Activated CD4-positive, alpha-beta T cell treated with anti-CD3 and anti-CD28 coated beads, Interleukin-2, Interleukin-6, amounts not matched to agents 100 ng/mL and 50 ng/mL, durations not matched to agents 16 hours and 8 hours (primary cell): ENCODE measurements at places on chromosomes 4 and X.

DNA sequence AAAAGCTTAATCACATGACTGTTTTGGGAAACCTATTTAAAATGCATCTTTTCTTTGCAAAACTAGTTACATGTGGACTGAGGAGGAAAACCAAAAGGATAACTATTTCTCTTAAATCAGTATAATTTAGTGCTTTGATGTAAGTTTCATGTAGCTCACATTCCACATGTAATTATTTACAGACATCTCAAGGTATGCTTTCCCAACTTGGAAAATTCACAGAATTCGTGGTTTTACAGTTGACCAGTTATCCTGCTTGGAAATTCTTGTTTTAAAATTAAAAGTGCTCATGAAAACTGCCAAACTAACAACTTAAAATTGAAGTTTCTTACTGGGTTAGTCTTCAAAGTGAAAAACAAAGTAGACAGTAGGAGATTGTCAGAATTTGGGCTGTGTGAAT is 52.4 kb downstream of the EDNRA start:
- no peak for DNase-seq

GRCh38 chr4:38387348-38387747 is 276.7 kb upstream of the KLF3 start:
- no peak for DNase-seq

- no peak for DNase-seq
Measured at GRCh38 chrX:147559191-147559590, 352.5 kb upstream of the FMR1 start.

DNA sequence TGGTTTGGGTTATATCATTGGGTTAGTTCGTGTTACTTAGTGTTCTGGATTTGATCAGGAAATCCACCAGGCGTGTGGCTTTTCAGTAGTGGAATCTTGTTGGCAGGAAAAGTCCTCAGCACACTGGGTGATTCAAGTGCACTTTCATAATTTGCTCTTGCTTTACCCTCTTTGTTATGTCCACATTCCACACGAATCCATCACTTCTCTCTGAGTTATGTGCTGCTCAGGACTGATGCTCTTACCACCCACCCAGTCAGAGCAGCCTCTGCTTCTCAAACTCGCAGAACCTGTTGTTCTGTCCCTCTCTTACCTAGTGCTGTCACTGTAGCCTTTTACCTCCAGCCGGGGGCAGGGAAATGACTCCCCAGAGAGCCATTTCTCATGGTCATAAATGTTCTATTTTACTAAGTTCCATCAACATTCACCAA is 37.2 kb upstream of the SCRG1 start:
- no peak for DNase-seq

GRCh38 chr4:87073199-87074120 is 138.6 kb downstream of the AFF1 start:
- DNase-seq: peak; percentile 86

GRCh38 chr4:137283737-137284136 is 248.6 kb downstream of the PCDH18 start:
- no peak for DNase-seq

- DNase-seq: no peak
Measured at GRCh38 chr4:54556051-54556450, 101.7 kb upstream of the KIT start.

GRCh38 chr4:114137984-114138383 is 158.5 kb upstream of the ARSJ start:
- no peak for DNase-seq

- no peak for DNase-seq
Measured at GRCh38 chrX:38500866-38501265, 60.5 kb upstream of the TSPAN7 start.

GRCh38 chr4:24373704-24374103 is 210.7 kb downstream of the DHX15 start:
- DNase-seq: no peak

GRCh38 chr4:53557669-53558064 is 33.6 kb downstream of the LNX1 start:
- no peak for DNase-seq

GRCh38 chr4:95833711-95834194 is 6.1 kb upstream of the PDHA2 start:
- no peak for DNase-seq

- no peak for DNase-seq
Measured at GRCh38 chr4:23582671-23583070, 307.2 kb downstream of the PPARGC1A start.

DNA sequence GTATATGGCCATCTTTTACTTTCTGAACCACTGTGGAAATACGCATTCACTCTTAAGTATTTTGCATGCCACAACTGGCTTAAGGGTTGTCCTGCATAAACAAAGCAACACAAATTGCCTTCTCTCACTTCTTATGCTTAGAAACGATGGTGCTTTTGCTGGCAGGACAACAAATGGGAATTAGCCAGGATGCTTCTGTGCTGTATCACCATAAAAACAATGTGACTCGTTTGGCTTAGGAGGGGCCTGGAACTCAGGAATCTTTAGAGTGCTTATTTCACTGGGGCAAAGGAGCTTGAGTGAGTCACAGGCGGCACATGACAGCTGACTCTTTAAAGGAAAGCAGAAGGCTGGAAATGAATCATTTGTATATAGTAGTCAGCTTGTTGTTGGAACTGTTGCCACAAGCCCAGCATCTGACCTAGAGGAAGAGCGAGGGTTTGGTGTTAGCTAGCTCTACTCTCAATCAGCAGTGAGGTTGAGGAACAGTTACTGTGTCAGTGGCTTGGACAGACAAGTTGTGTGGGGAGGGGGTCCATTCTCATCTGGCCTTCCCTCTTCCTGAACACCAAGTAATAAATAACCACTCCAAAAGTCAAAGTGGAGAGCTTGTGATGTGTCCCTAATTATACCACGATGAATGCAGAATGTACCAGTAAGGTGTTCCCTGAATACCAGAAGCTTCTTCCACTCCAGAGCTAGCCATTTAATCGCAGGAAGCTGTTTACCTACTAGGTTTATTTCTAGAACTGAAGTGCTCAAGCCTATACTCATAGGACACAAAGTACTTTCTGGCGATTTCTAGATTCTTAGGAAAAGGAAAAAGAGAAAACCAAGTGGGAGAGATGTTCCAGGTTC is 293.1 kb downstream of the CAMK2D start:
- peak; percentile 75 for DNase-seq

DNA sequence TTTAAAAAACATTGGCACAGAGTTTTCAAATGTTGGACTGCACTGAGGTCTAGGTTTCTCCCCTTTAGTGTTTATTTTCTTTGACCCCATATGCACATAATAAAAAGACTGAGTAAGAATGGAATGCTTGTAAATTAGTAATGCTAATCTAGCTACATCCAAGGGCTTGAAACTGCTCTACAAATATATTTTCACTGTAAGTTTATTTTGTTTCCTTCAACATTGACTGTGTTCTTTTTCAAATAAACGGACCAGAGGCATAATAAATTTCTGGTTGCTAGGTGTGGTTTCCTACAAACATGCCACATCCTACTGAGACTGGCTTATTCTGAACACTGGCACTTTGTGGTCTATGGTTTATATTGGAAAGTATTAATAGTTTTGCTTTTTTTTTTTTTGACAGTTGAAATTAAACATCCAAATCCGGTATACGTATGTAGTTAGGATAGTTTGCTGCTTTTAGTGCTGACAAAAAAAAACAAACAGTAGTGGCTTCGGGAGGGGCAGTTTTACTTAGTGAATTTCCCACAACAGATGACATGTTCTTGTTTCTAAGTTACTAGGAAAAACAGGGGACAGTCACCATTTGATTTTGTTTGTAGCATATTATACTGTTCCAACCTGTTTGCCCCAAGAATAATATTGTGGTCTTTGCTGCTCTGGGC is 13.2 kb downstream of the CA5B start:
- peak; percentile 52 for DNase-seq

- DNase-seq: no peak
Measured at GRCh38 chrX:2694914-2695267, 3.8 kb downstream of the CD99 start.

DNA sequence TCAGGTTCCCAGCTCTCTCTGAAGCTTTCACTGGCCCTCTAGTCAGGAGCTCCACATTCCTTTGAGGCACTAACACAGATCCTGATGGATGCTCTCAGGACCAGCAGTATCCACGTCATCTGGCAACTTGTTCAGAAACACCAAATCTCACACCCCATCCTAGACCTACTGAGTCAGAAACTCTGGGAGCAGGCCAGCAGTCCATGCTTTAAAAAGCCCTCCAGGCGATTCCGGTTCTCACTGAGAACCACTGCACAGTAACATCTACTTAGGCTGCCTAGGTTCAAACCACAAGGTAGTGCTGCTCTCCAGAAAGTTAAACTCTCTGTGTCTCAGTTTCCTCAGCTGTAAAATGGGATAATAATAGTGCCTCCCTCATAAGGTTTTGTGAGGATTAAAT is 55.3 kb downstream of the CCDC158 start:
- DNase-seq: no peak

DNA sequence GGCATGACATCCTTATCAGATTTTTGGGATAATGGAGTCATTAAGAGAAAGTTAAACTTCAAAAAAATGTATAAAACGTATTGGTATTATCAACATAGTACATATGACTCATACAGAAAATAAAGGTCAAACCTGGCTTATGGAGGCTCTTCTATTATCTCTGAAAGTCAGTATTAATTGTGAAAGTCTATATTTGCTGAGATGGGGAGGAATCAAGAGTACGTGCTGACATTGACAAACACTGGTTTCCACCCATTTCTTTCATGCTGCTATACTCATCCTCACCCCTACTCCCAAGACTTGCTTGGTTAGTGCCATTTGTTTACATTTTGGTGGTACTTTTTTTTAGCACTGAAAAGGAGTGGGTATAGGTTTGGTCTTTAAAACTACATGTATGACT is 30.8 kb upstream of the PLA2G12A start:
- peak; percentile 36 for DNase-seq

DNA sequence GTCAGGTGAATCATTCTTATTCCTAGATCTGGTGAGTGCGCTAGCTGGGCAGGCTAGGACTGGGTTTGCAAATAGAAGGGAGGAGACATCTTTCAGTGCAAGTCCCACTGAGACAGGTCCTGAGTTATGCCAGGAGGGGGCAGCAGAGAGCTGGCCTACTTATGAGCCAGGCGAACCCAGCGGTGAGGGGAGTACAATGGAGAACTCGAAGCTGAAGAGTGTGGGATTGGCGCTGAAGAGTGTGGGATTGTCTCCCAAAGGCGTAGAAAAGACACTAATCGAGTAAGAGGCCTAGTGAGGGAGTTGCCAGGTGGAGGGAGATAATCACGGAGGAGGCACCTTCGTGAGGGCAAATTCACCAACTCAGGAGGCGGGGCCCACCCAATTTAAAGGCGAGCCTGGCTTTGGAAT is 91.7 kb upstream of the CXorf66 start:
- peak; percentile 77 for DNase-seq

- no peak for DNase-seq
Measured at GRCh38 chr4:116551806-116552205, 533.6 kb downstream of the TRAM1L1 start.

DNA sequence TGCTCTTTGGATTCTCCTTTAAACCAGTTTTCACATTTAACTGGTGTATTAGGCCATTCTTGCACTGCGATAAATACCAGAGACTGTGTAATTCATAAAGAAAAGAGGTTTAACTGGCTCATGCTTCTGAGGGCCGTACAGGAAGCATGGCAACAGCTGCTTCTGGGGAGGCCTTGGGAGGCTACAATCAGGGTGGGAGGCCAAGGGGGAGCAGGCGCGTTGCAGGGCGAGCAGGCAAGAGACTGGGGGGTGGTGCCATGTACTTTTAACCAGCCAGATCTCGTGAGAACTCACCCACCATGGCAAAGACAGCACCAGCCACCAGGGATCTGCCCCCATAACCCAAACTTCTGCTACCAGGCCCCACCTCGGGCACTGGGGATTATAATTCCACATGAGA is 38.1 kb downstream of the RNF212 start:
- DNase-seq: no peak

DNA sequence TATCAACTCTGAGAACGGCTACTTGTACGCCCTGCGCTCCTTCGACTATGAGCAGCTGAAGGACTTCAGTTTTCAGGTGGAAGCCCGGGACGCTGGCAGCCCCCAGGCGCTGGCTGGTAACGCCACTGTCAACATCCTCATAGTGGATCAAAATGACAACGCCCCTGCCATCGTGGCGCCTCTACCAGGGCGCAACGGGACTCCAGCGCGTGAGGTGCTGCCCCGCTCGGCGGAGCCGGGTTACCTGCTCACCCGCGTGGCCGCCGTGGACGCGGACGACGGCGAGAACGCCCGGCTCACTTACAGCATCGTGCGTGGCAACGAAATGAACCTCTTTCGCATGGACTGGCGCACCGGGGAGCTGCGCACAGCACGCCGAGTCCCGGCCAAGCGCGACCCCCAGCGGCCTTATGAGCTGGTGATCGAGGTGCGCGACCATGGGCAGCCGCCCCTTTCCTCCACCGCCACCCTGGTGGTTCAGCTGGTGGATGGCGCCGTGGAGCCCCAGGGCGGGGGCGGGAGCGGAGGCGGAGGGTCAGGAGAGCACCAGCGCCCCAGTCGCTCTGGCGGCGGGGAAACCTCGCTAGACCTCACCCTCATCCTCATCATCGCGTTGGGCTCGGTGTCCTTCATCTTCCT is 2.7 kb downstream of the PCDH10 start:
- DNase-seq: no peak

GRCh38 chr4:41015016-41015675 is 199.2 kb downstream of the APBB2 start:
- DNase-seq: no peak

- no peak for DNase-seq
Measured at GRCh38 chrX:132401935-132402334, 86.9 kb downstream of the MBNL3 start.

DNA sequence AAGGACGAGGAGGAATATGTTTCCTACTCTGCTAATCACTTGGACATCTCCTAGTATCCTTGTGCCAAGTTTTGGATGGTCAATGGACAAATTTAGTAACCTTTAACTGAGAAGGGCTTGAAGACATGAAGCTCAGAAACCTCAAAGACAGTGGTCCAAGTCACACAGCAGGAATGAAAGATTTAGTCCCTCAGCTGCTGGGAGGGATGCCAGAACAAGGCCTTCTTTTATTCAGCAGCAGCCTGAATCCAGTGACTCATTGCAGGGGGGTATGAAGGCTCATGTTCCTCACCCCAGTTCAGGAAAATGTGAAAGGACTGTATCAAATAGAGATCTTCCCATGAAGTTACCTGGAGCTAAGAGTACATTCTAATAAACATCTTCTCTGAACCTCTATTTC is 214.9 kb upstream of the UGT8 start:
- DNase-seq: no peak

- no peak for DNase-seq
Measured at GRCh38 chr4:71732706-71733105, 51.2 kb downstream of the GC start.
